Mesenteric fat pad (tissue), 1 donor: ENCODE measurements at places on chromosomes 6 and 20. TPM values are rescaled to one million over a fixed set of nuclear protein-coding genes. Genes with fewer than 3 reads are reported as not detected.
A peak's percentile ranks its signal among the peaks of the same experiment; 100 is the strongest.

GRCh38 chr20:5859608-5860007 is 90.7 kb downstream of the TRMT6 start:
- no peak for DNase-seq

GRCh38 chr20:37622728-37623127 is 71.1 kb upstream of the CTNNBL1 start:
- DNase-seq = no peak

- no peak for DNase-seq
Measured at GRCh38 chr6:27209196-27209595, 38.3 kb upstream of the PRSS16 start.

- no peak for DNase-seq
Measured at GRCh38 chr20:10521068-10521831, 86.1 kb downstream of the SLX4IP start.

DNA sequence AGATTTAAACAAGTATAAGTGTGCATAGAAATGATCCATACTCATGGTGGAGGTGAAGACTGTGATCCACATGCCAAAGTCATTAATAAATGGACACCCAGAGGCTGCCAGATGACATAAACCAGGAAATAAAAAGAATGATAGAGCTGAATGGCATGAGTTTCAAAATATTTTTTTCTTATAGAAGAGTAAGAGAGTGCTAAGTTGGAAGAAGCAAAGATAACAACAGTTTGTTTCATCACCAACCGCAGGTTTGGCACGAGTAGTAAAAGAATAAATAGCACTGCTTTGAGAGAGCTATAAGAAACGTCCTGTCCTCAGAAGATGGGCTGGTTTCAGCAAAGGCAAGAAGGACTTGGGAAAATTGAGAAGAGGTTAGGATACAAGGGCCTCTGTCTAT is 246.9 kb downstream of the UBE3D start:
- DNase-seq = no peak

DNA sequence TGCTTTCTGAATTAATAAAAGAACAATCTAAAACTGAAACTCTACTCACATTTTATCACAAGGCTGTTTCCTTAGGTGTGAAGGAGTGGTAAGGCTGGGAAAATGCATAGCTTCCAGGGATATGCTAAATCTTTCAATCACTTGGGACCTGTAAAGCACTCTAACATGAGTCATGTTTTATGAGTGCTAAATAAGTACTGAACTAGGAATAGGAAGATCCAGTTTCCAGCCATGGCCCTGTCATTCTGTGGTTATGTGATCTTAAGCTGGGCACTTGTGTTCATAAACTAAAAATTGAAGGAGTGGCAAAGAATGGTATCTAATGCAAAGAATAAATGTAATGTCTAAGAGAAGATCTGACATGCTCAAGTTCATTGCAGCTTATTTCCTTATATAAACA is 6.1 kb upstream of the TMEM200A start:
- DNase-seq = no peak

DNA sequence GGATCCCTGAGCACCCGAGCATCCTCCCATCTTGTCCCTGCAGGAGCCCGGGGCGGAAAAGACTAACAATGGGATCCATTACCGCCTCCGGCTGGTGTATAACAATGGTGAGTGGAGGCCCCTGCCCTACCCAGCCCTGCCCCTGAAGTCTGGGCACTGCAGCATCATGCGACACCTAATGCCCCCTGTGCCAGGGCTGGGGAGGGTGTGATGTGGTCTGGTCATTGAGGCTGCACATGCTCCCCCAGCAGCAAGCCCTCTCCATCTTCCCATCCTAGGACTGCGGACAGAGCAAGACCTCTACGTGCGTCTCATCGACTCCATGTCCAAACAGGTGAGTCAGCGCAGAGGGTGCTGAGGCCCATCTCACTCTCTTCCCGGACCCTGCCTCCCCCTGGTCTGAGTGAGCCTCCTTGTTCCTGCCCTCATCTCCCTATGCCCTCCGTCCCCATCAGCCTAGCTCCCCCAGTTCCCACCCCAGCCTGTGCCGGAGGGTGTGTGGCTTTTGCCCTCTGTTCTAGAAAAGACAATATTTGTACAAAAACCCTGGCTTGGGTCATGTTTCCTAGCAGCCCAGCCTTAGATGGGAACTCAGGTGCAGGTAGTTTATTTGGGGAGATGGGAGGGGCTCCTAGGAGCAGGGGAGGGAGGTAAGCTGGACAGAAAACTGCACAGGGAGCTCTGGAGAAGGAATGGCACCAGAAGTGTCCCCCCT is 13.5 kb downstream of the EBF4 start:
- DNase-seq = peak; percentile 62

DNA sequence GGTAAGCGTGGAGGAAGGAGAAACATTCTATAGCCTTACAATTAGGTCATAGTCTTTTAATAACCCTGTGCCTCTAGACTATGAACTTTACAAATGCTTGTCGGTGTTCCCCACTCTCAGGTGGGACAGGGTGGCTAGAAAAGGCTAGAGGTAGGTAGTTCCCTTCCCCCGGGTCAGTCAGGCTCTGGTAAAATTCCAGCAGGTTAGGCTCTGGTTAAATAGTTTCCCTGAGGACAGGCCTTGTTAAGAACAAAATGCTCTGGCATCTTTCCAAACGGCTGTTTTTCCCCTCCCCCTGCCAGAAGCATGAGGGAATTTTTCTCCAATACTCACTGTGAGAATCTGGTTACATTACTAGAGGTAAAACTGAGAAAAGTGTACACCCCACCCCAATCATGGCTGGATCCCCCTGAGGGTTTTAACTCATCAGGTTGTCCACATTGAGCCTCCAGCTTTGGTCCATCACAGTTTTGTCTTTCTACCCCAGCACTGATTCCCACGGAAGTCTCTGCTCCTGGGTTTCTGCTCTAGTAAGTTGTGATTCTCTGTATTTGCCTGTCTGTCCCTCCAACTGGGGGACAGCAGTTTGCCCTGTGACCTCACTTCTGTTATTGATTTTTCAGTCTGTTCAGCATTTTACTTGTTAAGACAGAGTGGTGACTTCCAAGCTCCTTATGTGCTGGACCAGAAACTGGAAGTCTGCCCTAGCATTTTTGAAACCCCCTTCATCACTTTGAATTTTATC is 84.7 kb upstream of the ADGRF1 start:
- no peak for DNase-seq

DNA sequence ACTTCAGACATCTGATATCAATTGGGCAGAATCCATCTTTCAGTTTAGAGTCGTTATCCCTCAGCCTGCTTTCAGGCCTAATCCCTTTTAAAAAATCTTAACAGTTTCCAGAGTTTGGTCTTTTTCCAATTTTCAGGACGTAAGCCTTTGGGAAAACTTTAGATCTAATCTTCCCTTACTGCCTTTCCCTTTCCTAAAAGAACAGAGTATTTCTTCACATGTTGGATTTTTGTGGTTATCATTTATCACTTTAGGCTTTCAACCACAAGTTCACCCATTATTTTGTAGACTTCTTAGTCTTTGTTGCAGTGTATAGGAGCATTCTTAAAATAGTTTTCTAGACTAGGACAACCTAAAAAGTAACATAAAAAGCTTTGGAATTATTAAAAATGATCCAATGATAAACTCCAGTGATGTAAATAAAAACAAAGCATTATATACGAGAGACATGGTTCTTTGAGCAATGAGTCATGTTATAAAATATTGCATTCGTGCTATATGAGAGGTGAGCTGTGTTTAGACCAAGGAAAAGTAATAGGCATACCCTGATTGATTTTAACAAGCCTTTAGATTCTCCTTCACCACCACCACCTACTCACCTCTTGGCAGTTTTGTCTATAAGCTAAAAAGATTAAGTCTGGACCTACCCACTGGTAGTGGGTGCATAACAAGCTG is 90.4 kb upstream of the MCHR2 start:
- no peak for DNase-seq

DNA sequence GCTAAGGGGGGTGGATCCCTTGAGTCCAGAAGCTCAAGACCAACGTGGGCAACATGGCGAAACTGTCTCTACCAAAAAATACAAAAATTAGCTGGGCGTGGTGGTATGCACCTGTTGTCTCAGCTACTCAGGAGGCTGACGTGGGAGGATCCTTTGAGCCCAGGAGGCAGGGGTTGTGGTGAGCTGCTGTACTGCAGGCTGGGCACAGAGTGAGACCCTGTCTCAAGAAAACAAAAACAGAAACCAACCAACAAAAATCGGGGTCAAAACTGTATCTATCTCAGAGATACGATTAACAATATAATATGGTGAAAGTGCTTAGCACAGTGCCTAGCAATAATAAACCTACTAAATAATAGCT is 20.7 kb upstream of the BCAS1 start:
- DNase-seq = no peak

- no peak for DNase-seq
Measured at GRCh38 chr6:46410334-46410953, 80.8 kb downstream of the RCAN2 start.

- DNase-seq = no peak
Measured at GRCh38 chr6:125952764-125953501, 3.6 kb upstream of the HINT3 start.

DNA sequence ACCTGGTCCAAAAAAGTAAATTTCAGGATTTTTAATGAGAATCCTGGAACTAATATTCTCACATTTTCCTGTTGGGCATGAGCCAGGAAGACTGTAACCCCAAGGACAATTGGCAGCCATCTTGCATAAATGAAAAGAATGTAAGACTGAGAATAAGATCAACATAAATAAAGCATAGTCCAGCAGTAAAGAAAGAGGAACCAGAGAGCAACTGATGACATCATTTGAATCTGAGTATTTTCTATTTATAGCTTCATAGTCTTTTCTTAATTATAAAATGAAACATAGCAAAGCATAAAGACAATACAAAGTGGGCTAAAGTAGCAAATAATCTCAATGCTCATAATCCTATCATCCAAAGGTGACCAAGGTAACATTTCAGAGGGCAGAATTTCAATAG is 26.6 kb upstream of the FBXL4 start:
- DNase-seq = no peak

DNA sequence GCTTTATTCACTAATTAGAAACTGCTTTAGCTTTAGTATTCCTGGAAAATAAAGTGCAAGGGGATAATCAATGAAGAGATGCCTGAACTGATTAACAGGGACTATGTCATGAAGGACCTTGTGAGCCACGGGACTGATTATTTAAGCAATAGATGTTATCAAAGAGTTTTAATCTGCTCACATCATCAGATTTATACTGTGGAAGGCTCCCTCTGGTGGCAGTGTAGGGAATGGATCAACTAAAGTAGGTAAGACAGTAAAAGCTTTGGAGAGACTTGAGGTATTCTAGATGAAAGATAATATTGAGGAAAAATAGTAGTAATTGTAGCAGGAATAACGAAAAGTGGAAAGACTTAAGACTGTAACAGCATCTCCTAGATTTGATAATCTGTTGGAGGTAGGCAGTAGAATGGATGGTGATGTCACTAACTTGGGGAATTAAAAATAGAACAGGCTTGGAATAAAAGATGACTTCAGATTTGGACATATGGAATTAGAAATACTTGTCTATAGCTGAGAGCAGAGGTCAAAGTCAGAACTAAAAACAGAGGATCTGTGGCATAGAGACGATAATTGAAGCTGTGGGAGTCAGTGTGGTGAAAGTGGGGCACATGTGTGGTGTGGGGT is 80.3 kb upstream of the HTR1E start:
- DNase-seq = no peak

DNA sequence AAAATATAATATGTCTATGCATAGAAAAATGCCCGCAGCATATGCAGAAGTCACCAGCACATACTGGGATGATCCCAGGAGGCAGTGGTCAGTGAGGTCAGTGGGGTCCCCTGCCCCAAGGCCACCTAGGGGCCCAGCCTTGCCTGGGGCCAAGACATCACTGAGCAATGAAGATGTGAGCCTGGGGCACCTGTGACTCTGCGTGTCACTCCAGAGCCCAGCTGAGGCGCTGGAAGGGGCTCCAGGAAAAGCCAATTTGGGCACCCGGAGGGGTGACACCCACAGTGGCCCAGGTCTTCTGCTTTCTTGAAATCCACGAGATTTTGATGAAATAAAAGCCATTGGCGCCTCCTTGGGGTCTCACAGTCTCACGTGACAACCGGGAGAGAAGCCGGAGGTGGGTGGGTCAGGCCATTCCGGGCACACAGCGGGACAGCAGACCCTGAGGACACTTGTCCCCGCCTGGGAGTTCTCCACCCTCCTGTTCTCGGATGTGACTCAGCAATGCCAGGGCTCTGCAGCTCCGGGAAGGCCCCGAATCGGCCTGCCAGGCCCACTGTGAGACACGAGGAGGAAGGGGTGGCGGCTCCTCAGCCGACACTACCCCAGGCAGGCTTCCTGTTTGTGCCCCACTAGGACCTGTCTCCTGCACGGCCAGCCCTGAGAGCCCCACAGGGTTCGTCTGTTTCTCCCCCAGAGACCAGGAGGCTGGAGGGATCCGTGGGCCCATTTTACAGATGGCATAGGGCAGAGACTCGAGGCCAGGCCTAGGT is 24.4 kb upstream of the SLCO4A1 start:
- no peak for DNase-seq

DNA sequence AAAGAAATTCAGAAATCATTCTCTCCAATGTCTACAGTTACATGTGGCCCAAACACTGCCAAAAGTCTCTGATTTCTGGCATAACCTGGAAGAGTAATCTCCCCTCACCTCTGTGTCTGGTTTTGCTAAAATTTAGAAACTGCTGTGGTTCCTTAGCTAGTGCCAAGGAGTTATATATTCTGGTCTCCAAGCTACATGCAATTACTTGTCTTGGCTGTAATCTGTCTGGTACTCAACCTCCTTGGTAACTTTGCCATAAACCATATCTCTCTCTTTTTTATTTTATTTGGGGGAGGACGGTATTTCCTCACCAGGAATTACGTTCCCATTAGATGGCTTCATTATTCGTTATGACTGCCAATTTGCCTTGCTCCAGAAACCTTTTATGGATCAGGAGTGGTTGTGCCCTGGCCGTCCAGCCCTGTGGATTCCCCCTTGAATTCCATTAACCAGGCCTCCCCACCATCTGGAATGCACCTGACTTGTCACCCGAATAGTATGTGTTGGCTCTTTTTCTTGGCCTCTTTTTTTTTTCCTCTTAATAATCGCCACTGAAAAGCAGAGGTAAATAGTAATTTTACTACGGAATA is 400.0 kb downstream of the CD83 start:
- no peak for DNase-seq

GRCh38 chr6:147947521-147947920 is 395.1 kb upstream of the SASH1 start:
- no peak for DNase-seq

- DNase-seq = no peak
Measured at GRCh38 chr6:111623046-111623718, 17.5 kb upstream of the TRAF3IP2 start.

- peak; percentile 67 for DNase-seq
Measured at GRCh38 chr20:33842346-33842745, 31.2 kb downstream of the CHMP4B start.

- no peak for DNase-seq
Measured at GRCh38 chr6:90663873-90664272, 77.0 kb upstream of the MAP3K7 start.

Gene PRL
- total RNA-seq = 0.58 TPM

Gene CFAP206
- total RNA-seq = 0.19 TPM

Gene ANGPT4
- total RNA-seq = 0.42 TPM

Gene NR2E1
- total RNA-seq = not detected

Gene TAPBP
- 77.9 TPM for total RNA-seq

Gene BMP2
- 14.3 TPM for total RNA-seq

Gene SLC35F1
- total RNA-seq = 0.48 TPM
